AG08395 (cell line): ENCODE measurements at places on chromosomes 5 and 9.

GRCh38 chr9:69554945-69555344 is 117.2 kb downstream of the APBA1 start:
- DNase-seq: peak; percentile 26

GRCh38 chr5:171721464-171721863 is 64.2 kb upstream of the SMIM23 start:
- DNase-seq: no peak

GRCh38 chr5:35954175-35954574 is 15.8 kb upstream of the CAPSL start:
- no peak for DNase-seq

DNA sequence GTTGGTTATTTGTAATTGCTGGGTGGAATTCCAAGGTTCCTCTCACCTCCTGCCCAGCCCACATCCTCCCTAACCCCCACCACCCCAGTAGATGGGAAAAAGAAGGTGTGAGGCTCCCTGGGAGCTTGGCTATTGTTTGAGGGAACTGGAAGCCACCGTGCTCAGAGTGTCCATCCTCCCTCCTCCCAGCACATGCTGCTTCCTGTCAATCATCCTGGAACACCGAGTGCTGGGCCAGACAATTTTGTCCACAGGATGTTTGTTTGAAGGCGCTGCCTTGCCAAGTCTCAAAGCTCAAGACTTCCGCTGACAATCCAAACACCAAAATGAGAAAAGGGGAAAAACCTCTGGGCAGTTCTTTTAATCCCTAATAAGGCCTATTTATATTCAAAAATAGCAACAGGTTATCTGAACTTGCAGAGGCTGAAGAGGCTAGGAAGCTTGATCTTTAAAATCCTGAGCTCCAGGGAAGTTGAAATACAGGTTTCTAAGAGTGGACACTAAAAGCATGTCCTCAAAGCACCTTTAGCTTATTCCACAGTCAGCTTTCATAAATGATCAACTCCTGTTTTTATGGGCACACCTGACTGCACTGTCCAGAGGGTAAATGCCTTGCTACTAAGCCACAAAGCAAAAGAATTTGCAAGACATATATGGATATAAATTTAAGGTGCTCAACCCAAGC is 286.7 kb downstream of the NFIB start:
- DNase-seq: no peak

DNA sequence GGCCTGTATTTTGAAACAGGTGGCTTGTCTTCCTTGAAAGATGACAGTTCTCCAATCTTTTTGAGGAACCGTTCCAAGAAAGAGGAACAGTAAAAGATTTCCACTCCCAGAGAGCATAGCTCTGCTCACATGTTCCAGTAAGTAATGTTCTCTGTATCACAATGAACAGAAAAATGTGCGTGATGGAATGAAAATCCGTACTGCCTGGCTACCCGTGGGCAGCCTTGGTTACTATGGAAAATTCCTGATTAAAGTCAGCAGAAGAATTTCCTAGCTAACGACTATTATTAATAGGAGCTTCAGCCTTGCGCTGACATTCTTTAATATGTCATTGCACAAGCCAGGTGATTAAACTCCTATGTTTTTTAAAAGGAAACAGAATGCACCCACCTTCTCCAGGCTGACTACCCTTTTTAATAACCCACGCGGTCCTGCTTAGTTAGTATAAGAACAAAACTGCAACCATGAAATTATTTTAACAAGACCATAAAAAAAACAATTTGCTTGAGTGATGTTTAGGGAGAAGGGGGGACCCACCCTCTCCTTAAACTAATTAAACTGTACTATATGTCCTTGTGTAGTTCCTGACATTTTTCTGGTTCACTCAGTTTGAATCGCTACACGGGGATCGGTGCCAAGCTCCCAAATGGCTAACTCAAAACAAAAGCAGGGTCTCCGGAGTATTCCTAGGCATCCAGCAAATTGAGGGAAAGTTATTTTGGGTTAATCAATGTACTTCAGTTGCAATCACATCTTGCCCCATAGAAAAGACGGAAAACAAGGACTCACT is 54.8 kb upstream of the CPEB4 start:
- DNase-seq: no peak

DNA sequence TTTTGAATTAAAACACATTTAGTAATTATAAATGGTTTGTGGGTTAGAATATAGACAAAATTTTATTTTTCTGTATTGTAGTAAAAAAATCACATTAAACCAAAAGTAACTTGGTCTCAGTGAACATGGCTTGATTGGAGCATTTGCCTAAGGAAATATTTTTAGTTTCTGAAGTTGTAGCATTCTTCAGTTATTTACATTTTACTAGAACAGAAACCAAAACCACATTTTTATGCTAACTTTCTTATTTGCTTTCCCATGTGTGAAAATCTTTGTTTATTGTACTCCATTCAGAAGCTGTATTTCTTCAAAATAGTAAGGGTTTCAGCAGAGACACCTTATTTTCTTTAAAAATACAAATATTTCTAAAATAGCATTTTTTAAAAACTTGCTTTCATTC is 129.9 kb downstream of the SGCD start:
- no peak for DNase-seq

GRCh38 chr5:134874831-134875655 is 872 bp downstream of the TXNDC15 start:
- peak; percentile 87 for DNase-seq

GRCh38 chr9:88379352-88379751 is 8.9 kb upstream of the SPIN1 start:
- DNase-seq: no peak

- DNase-seq: no peak
Observed at GRCh38 chr5:882253-883183, 10.1 kb downstream of the BRD9 start.

GRCh38 chr5:132019337-132019736 is 7.9 kb upstream of the ACSL6 start:
- DNase-seq: no peak

DNA sequence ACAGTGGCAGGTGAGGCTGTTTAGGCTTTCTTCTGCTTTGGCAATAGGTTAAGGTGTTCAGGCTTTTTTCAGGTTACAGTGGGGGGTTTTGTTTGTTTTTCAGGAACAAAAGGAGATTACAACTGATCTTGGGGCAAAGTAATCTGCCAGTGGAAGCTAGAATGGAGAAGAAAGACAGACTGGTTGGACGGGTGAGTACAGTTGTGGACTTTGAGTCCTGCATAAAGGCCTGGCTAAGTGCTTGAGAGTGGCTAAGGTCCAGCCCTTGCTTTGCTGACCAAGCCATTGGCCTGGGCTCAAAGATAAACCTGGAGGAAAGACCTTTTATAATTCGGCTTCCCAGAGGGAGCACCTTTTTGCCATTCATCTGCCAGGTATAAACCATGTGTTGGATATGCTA is 63.1 kb downstream of the MTMR12 start:
- no peak for DNase-seq

GRCh38 chr5:165370794-165371193 is 1865.4 kb downstream of the MAT2B start:
- DNase-seq: no peak

DNA sequence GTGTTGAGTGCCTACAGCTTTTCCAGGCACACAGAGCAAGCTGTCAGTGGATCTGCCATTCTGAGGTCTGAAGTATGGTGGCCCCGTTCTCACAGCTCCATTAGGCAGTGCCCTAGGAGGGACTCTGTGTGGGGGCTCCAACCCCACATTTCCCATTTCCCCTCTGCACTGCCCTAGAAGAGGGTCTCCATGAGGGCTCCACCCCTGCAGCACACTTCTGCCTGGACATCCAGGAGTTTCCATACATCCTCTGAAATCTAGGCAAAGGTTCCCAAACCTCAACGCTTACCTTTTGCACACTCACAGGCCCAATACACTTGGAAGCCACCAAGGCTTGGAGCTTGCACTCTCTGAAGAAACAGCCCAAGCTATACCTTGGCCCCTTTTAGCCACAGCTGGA is 131.3 kb downstream of the DEPDC1B start:
- DNase-seq: no peak
